ENCODE measurements at places on chromosomes 2 and 18.

GRCh38 chr2:145374165-145374564 lies 854.2 kb upstream of the ZEB2 start:
- DNase-seq, result no peak

- DNase-seq, result no peak
Measured at GRCh38 chr2:12841021-12841420, 124.3 kb downstream of the TRIB2 start.

DNA sequence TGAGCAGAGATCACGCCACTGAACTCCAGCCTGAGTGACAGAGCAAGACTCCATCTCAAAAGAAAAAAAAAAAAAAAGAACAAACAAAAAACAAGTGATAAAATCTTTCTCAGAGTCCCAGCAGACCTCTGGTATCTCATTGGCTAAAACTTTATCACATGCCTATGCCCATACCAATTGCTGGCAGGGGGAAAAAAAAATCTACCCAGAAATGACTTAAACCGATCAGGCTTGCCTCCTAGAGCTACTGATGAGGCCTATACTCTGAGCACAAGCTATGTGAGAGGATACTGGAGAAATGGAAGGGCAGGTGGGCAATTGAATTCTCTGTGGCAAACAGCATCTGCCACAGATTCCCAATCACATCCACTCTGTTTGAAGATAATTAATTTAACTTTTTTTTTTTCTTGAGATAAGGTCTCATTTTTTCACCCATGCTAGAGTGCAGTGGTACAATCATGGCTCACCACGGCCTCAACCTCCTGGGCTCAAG lies 49.0 kb downstream of the FBXO36 start:
- DNase-seq, result no peak

DNA sequence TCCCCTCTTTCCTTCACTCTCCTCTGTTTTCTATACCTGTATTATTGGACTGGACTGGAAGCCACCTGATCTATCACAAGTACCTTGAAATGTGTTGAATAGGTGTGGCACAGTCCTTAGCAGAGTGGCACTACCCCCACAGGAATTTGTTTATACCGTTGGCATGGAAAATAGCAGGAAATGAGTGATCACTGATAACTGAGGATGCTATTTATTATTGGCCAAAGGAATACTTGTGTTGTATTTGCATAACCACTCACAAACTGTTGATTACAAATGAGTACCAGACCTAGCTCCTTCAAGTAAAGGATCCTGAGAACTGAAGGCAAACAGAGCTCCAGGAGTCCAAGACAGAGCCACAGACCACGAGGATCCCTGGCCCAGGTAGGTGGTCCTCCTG lies at the start of gene IL37:
Gene IL37 (plus strand): TSS at position 301 of the 400 bp plus-strand sequence. CDS start 1,848 bp downstream, outside the sequence.
- DNase-seq, result no peak

GRCh38 chr2:73823916-73824523 lies 4.7 kb upstream of the STAMBP start:
- peak; percentile 59 for DNase-seq

DNA sequence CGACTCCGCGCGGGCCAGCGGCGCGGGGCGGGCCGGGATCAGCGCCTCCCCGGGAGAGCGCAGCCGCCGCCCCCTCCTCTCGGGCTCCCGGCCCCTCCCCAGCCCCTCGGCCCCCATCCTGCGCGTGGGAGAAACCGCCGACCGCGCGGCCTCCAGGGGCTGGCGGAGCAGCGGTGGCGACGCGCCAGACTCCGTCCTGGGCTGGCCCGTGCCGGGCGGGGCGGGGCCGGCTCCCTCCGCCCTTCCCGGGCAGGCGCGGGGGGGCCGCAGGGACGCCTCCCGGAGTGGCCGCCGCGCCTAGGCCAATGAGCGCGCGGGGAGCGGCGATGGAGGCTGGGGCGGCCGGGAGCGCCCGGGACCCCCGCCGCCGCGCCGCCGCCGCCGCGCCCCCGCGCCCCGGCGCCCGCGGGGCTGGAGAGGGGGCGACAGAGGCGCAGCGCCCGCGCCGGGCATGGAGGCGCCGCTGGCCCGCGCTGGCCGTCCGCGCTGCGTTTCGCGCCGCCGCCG lies 49.1 kb downstream of the KCNIP3 start:
- no peak for DNase-seq

DNA sequence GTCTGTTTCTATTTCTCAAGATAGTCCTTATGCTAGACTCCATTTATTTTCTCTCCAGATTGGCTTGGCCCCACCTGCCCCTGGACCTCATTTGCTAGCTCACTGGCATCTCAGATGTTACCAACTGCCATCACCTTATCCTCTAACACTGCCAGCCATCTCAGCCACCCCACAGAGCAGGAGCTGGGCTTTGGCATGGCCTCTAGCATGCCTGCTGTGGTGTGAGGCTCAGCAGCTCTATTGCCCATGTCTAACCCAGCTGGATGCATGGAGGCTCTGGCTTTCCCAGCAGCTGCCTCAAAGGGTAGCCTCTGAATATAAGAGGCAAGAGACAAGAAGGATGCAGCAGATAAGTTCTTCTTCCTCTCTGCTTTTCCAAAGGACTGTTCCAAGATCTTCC lies 373.4 kb downstream of the TNS1 start:
- DNase-seq, result no peak

- DNase-seq, result no peak
Measured at GRCh38 chr18:48418539-48419276, 9.5 kb upstream of the ZBTB7C start.

DNA sequence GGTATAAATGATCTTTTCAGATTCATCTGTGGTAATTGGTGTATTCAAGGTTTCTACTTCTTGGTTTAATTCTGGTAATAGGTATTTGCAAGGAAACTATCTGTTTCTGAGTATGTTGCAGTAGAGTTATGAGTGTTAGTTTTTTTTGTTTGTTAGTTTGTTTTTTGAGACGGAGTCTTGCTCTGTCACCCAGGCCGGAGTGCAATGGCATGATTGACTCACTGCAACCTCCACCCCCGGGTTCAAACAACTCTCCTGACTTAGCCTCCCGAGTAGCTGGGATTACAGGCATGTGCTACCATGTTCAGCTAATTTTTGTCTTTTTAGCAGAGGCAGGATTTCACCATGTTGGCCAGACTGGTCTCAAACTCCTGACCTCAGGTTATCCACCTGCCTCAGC lies 60.9 kb upstream of the IL1R2 start:
- no peak for DNase-seq

DNA sequence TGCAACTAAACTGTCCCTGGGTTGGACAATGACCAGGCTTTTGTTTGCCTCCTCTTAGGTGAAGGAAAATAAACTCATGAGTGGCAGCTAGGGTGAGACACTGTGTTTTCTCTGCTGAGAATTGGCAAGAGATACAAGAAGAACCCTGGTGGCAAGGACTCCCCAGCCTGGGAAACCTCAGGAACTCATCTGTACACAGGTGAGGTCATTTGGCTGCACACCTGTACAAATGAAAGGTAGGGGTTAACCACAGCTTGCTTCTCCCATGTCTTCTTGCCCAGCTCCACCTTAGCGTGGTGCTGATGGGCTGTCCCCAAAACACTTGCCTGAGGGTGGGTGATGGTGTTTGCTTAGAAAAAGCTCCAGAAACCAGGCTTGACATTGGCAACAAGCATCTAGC lies 97.2 kb upstream of the FAM136A start:
- DNase-seq, result no peak

GRCh38 chr2:46023165-46023854 lies 273.9 kb upstream of the EPAS1 start:
- DNase-seq, result no peak

DNA sequence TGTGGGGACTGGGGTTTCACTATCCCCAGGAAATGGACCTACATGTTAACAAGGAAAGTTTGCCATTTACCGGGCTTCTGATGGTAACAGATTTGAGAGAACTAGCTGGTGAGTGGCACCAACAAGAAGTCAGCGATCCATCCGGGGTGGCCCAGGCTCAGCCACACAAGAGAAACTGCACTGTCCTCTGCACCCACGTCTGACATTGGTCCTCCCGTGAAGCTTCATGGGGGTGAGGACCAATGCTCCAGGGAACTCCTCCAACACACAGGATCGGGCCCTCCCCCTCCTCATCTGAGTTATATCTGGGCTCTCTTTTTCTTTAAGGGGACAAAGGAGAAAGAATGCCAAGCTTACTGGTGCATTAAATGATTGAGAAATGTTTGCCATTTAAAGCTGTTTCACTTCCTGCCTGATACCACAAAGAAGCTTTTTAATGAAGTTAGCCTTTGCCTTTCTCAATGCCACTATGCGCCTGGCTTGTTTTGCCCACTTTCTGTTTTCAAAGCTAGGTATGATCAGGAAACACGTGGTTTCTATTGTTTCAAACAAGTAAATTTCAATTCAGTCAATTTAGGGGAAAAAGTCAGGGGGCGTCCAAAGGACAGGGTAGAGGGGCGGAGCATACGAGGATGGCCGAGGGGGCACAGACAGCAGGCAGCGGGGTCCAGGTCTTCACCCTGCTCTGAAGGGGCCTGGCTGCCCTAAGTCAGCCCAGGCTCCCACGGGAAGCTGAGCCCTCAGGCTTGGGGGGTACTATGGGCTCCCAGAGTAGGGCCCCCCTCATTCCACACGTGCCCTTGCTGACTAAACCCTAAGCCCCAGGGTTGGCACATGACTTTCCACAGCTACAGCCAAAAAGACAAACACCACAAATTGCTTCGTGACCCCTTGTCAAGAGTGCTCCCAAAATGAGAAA lies 204.0 kb upstream of the ID2 start:
- DNase-seq, result no peak

- no peak for DNase-seq
Measured at GRCh38 chr2:82215212-82215611, 1910.7 kb upstream of the LRRTM1 start.
